ENCODE measurements at places on chromosomes 2 and 18.
A peak's percentile ranks its signal among the peaks of the same experiment; 100 is the strongest.

DNA sequence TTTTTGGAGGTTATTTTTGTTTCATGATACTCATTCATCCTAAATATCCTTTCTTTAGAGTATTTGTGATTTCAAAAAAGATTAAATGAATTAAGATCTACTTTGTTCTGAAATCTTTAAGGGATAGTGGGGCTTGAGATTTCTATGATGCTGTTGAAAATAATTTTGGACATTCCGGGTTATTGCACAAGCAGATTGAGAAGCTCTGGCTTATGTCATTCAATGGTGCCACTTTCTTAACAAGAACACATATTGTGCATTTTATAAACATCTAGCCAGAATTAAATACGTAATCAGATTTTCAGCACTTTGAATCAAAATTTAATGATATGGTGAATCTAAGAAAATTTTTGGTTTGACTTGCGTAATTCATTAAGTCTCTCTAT, 207.7 kb upstream of the COL3A1 start:
- no peak for DNase-seq

DNA sequence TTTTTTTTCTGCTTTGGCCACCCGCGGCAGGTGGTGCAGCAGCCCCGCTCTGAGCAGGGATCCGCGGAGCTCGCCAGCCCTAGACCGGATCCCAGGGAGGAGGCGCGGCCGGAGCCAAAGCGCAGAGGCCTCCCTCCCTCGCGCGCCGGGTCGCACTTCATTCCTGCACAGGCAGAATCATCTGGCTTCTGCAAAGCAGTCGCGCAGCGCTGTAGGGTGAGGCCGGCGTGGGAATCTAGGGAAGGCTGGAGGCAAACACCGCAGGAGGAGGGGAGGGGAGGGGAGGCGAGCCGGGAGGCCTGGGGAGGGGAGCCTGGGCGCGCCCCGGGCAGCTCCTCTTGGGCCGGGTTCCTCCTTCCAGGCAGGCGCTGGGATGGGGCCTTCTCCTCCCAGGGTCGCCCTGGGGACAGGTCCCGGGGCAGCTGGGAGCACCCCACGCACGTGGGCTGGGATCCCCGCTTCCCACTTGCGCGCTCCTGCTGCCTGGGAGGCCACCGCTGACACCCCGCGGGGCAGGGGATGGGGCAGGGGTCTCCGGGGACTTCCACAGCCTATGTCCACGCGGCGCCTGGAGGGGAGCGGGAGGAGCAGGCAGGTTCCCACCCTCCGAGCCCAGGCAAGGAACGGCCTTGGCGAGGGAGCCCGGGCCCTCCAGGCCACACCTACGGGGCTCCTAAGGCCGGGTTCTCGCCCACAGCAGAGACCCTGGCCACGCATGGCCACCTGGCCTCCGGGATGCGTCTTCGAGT, 45.0 kb downstream of the MBP start:
- DNase-seq = peak; percentile 43

DNA sequence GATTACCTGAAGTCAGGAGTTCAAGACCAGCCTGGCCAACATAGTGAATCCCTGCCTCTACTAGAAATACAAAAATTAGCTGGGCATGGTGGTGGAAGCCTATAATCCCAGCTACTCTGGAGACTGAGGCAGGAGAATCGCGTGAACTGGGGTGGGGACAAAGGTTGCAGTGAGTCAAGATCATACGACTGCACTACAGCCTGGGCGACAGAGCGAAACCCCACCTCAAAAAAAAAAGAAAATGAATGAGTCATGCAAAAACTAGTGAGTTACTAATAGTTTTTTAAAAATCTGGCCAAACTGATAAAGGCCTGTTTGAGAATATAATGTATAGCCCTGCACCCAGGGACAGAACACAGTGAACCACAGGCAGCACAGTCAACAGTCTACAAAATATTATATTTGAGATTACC, 17.5 kb downstream of the AFG3L2 start:
- DNase-seq = no peak

- DNase-seq = no peak
Measured at GRCh38 chr2:26614216-26615138, 26.7 kb downstream of the CIB4 start.

DNA sequence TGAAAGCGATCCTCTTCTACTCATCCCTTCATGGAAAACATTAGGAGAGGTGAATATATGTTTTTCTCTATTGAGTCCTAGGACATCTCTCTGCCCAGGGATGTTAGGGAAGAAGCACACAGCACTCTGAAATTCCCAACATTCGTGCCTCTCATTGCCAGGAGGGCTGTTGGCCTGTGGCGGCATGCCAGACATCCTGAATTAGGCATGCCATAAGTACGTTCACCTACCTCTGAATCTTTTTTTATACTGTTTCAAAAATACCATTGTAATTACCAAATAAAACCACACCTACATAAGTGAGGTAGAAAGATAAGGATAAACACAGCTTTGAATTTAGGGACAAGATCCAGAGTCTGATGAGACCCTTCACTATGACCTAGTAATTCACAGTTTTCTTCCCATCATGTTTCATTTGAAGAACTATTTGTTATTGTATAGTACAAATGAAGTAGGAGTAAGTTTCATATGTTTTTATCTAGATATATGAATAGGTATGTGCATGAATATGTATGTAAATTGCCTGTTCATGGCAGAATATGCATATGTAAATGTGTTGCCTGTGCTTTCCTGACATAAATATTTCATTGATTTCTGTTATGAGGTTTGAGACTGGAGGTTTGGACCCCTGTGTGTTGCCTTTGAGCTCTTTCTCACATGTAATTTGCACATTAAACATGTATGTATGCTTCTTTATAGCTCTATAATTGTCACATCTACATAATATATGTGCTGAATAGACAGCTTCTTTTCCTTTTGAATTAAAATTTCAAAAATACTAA, 66.6 kb upstream of the STAM2 start:
- no peak for DNase-seq

DNA sequence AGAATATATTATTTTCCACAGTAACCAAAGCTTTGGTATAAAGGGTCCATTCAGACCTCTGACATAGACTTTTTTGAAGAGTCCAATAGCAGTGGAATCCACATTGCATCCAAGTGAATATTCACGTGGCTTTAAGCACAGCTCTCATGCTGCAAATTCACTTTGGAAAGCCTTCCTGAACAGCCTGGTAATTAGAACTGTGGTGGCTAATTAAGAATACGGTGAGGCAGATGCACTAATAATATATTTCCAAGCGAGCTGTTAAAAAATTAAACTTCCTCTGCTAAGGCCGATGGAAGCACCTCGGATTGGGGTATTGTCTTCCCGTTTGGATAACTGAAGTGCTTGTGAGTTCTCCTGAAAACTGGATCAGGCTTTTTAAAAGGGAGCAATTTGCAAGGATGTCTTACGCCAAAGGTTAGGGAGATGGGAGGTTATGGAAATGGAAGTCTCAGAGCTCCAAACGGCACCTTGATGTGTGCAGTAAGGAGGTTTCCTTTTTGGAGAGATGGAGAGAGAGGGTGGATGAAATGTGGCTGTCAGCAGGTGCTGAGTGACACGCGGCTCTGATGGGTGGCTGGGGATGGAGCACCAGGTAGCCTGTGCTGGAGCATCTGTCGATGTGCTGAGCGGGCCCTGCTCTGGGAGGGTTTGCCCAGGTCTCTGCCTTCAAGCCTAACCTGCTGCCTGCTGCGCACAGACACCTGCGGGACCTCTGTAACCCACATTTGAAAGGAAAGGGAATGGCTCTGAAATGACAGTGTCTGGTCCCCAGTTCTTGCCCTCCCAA, 37.5 kb downstream of the CABLES1 start:
- no peak for DNase-seq

DNA sequence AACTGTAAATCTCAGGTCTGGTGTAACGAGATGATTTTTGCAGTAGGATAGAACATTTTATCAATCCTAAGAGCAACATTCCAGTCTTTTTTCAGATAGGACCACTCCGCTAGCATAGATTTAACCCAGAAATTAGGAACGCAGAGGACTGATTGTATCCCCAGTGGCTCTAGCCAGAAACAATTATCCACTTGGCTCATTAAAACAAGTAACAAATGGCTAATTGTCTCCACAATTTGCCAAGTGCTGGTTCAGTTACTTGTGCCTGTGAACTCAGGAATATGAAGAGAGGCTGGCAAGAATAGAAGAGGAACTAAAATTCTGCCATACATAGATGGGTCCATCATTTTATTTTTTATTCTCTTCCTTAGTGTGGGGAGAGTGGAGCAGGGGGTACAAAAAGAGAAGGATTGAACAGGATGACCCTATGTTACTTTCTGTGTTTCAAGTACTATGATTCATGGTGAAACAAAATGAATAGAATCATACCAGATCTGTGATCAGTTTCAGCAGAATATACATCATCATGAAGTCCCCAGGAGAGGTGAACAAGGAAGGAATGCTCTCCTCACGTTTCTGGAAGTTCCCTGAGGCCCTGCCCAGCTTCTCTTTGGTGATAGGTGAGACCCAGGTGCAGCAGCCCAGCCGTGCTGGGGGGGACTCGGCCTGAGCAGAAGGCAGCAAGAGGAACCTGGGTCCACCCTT, 121.6 kb downstream of the ARL4C start:
- no peak for DNase-seq

DNA sequence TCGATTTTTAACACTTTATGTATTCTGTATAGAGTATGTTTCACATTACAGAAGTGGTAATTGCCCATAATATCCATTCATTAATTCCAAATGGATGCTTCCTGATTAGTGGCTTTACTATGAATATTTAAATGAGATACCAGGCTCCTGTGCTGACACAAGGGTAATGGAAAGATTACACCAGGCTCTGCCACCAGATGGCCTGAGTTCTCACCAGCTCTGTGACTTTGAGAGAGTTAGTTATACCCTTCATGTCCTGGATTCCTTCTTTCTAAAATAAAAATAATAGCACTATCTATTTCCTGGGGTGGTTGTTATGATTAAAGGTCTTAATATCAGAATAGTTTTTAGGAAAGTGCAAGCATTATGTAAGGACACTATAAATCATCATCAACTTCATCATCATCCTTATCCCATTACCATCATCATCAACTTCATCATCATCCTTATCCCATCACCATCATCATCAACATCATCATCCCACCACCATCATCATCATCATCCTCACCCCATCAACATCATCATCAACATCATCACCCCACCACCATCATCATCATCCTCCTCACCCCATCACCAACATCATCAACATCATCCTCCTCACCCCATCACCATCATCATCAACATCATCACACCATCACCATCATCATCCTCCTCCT, 151.8 kb downstream of the DNER start:
- no peak for DNase-seq

GRCh38 chr2:12416600-12416999, 300.1 kb upstream of the TRIB2 start:
- no peak for DNase-seq

GRCh38 chr18:55324166-55324565, 263.8 kb downstream of the TCF4 start:
- no peak for DNase-seq

All from occipital lobe (tissue), 3 donors.